ENCODE measurements at places on chromosomes 2 and 18.
A peak's percentile ranks its signal among the peaks of the same experiment; 100 is the strongest.

DNA sequence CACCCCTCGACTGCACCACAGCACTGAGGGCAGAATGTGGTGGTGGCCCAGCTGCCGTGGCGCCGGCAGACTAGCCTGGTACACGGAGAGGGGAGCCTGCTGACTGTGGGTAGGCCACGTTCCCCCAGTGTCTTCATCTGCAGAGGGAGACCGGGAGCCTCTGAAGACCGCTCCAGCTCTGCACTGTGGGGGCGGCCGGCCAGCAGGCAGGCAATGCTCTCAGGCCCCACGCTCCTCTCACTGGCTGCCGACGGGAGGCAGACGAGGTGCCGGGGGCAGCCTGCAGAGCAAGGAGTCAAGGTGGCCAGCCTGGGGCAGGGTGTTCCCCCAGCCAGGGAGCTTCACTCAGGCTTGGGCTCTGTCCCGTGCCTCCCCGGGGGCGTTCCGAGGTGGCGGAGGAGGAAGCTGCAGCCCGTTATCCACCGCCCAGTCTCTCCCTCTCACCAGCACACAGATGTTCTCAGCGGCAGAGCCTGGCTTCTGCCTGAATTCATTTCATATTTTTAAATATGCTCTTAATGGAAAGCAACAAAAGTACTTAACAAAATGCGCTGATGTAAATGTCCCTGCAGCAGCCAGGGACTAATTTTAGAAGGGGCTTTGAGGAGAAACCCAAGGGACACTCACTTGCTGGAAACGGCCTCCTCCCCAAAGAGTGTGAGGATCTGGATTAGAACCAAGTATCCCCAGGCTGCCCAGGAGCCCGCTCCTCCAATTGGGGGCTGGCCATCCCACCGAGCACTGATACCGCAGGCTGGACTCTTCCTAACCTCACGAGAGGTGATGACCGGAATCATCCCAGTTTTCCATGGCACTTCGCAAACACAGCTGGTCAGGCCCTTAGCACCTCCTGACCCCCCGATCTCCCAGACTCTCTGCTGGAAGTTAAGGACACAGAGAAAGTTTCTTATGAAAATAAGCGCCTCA lies 87.8 kb downstream of the HDAC4 start:
- H3K36me3 ChIP-seq = peaks cover 3% of the 10 kb centered on the region
- DNase-seq = no peak
- H3K27ac ChIP-seq = no peak overlapping the region
- no peak overlapping the region for H3K4me3 ChIP-seq

DNA sequence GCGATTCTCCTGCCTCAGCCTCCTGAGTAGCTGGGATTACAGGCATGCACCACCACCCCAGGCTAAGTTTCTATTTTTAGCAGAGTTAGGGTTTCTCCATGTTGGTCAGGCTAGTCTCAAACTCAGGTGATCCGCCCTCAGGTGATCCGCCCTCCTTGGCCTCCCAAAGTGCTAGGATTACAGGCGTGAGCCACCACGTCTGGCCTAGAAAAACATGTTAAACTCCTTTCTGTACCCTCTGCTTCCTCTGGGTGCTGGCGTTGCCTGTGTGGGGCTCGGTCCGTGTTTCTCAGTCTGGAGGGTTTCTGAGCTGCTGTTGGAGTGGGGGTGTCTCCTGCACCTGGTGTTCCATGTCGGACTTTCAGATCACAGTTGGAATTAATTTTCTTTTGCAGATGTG lies 17.9 kb downstream of the LDLRAD4 start:
- no peaks in the 10 kb centered on the region for H3K27me3 ChIP-seq
- H3K4me3 ChIP-seq = no peak overlapping the region
- peaks cover 38% of the 10 kb centered on the region for H3K4me1 ChIP-seq
- no peaks in the 10 kb centered on the region for H3K36me3 ChIP-seq
- H3K27ac ChIP-seq = no peak overlapping the region

DNA sequence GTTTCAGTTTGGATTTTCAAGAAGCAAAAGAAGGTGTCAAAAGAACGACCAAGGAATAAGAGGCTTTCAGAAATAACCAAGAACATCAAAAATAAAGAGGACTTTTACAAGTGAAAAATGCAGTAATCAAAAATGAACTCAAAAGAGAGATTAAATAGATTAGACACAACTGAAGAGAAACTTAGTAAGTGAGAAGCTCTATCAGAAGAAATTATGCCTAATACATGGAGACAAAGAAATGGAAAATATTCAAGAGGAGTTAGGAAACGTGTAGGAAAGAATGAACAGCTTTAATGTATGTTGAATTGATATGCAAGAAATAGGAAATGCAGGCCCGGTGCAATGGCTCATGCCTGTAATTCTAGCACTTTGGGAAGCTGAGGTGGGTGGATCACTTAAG lies 145.8 kb downstream of the ACOXL start:
- no peaks in the 10 kb centered on the region for H3K4me1 ChIP-seq
- no peak overlapping the region for H3K27ac ChIP-seq
- peaks cover 17% of the 10 kb centered on the region for H3K27me3 ChIP-seq
- no peak for DNase-seq

- no peaks in the 10 kb centered on the region for H3K36me3 ChIP-seq
- H3K4me3 ChIP-seq = no peak overlapping the region
- no peak for DNase-seq
- peaks cover 6% of the 10 kb centered on the region for H3K4me1 ChIP-seq
- H3K27me3 ChIP-seq = peaks cover 4% of the 10 kb centered on the region
These were observed 69.6 kb upstream of the RTN4 start for GRCh38 chr2:55119711-55120487.

- no peak overlapping the region for H3K4me3 ChIP-seq
- H3K36me3 ChIP-seq = no peaks in the 10 kb centered on the region
These were observed 162.3 kb upstream of the TRIB2 start for GRCh38 chr2:12554224-12555011.

DNA sequence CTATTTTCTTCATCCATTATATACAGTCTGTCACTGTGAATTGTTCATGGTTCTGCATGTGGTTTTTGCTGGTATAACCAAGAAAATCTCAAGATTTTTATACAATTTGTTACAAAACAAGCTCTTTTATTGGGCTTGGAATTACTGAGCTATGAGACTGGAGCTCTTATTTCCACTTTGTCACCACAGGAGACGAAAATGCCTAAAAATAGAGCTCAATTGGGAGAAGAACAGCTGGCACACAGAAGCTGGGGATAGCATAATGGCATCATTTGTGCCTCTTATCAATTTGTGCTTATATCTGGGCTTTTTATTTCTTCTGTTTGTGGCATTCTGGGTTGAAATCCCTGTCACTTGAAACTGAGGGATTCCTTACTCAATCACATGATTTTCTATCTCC lies 219.1 kb downstream of the CALCRL start:
- H3K27ac ChIP-seq = no peak overlapping the region
- no peaks in the 10 kb centered on the region for H3K27me3 ChIP-seq
- DNase-seq = no peak
- H3K4me3 ChIP-seq = no peak overlapping the region

DNA sequence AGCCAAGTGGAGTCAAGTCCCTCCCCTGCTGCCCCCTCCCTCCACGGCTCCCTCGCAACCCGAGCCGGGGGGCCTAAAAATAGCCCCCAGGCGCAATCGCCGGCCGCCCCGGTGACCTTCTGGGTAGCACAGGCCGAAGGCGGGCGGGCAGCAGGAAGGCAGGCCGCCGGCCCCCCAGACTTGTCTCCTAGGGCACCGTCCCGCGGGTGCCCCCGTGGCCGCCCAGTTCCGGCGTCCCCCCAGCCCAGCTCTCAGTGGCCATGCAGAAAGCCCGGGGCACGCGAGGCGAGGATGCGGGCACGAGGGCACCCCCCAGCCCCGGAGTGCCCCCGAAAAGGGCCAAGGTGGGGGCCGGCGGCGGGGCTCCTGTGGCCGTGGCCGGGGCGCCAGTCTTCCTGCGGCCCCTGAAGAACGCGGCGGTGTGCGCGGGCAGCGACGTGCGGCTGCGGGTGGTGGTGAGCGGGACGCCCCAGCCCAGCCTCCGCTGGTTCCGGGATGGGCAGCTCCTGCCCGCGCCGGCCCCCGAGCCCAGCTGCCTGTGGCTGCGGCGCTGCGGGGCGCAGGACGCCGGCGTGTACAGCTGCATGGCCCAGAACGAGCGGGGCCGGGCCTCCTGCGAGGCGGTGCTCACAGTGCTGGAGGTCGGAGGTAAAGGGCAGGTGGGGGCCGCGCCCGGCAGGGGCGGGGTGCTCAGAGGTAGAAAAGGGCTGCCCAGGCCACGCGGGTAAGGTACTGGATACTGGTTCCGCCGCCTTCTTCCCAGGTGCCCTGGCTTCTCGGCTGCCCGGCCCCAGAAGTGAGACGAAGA lies at the start of gene SPEG:
TSS of gene SPEG (plus strand) at position 126 of the 808 bp plus-strand sequence. CDS start at position 261, 135 bp downstream.
- H3K27me3 ChIP-seq = peaks cover 77% of the 10 kb centered on the region
- no peak for DNase-seq
- H3K27ac ChIP-seq = no peak within 1 kb of the TSS

DNA sequence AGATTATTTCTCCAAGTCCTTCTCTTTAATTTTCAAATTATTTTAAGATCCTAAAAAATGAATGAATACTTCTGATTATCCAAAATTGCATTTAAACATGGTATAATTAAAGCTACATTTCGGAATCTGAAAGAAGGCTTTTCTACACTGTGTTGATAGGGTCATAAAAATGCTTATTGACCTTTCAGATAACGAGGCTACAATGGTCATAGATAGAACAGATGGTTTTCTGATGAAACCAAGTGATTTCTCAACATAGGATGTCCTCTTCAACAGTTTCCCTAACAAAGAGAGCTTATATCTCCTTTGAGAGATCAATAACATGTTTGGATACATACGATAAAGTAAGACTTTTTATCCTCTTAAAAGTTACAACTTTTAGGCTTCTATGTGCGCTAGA lies 201.1 kb downstream of the PTH2R start:
- no peak for DNase-seq
- no peak overlapping the region for H3K4me3 ChIP-seq
- no peaks in the 10 kb centered on the region for H3K4me1 ChIP-seq
- no peak overlapping the region for H3K27ac ChIP-seq
- H3K27me3 ChIP-seq = no peaks in the 10 kb centered on the region

- peaks cover 36% of the 10 kb centered on the region for H3K27me3 ChIP-seq
- no peak overlapping the region for H3K27ac ChIP-seq
- peaks cover 10% of the 10 kb centered on the region for H3K4me1 ChIP-seq
- H3K4me3 ChIP-seq = no peak overlapping the region
- H3K36me3 ChIP-seq = no peaks in the 10 kb centered on the region
These were observed 40.8 kb upstream of the TMEM177 start for GRCh38 chr2:119638246-119638645.

DNA sequence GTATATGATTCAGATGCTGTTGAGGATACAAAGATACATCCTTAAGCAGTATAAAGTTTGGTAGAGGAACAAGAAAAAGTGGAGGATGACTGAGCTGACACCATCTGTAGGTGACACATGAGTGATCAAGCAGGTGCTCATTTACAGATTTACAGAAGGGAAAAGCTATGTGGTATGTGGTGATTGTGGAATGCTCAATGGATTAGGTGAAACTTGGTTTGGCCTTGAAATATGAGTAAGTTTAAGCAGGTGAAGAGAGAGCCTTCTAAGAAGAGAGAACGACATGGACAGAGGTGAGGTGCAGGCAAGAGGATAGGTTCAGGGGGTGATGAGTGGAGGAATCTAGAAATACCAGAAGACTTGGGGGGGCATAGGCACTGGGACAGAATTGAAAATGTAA lies 5.9 kb downstream of the ASXL3 start:
- DNase-seq = no peak
- no peak overlapping the region for H3K4me3 ChIP-seq
- H3K36me3 ChIP-seq = no peaks in the 10 kb centered on the region
- H3K27ac ChIP-seq = no peak overlapping the region

DNA sequence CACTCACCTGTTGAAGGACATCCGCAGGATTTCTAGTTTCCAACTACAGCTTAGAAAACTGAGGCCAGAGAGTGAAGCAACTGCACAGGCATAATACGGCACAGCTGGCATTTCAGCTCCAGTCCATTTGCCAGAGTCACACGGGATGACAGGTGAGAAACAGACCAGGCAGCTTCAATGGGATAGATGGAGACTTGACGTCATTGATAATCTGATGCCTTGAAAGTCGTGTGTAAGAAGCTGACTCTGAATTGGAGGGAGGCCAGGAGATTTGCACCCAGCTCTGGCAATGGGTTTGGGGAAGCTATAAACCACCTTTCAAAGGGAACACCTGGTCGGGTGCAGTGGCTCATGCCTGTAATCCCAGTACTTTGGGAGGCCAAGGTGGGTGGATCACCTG lies 12.4 kb upstream of the DNMT3A start:
- peaks cover 40% of the 10 kb centered on the region for H3K27me3 ChIP-seq
- H3K4me3 ChIP-seq = no peak overlapping the region
- H3K4me1 ChIP-seq = 0 out of 2 replicates have a peak, but pooled peaks cover 7% of the 10 kb centered on the region
- no peak for DNase-seq
- no peak overlapping the region for H3K27ac ChIP-seq

GRCh38 chr2:15507697-15508096 lies 53.4 kb downstream of the NBAS start:
- no peaks in the 10 kb centered on the region for H3K27me3 ChIP-seq
- DNase-seq = no peak
- no peaks in the 10 kb centered on the region for H3K4me1 ChIP-seq
- H3K4me3 ChIP-seq = no peak overlapping the region

GRCh38 chr2:132627536-132627935 lies 42.5 kb downstream of the LYPD1 start:
- H3K27ac ChIP-seq = no peak overlapping the region

GRCh38 chr2:98886066-98886554 lies 49.9 kb downstream of the CRACDL start:
- no peak for DNase-seq
- no peaks in the 10 kb centered on the region for H3K36me3 ChIP-seq
- H3K4me3 ChIP-seq = no peak overlapping the region
- H3K27ac ChIP-seq = no peak overlapping the region
- H3K4me1 ChIP-seq = no peaks in the 10 kb centered on the region
- H3K27me3 ChIP-seq = peaks cover 34% of the 10 kb centered on the region

DNA sequence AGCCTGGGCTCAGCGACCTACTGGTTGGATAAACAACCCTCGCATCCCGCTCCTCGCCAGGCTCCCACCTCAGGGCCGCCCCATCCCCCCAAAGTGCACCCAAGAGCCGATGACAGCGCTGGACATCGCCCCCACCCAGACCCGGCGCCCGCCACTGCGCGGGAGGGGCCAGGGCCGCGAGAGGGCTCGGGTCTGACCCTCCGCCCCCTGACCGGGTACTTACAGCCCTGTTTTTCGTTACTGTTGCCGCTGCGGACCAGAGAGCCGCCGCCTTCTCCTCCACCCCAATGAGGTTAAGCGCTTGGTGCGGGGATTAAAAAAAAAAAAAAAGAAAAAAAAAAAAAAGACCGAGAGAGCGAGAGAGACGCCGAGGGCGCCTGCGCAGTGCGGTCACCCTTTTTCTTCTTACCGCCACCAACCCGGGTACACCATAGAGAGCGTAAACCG lies at the start of gene CLASP1:
TSS of gene CLASP1 (minus strand) at position 314 of the 447 bp plus-strand sequence. CDS start 43,567 bp downstream, outside the sequence.
- H3K27ac ChIP-seq = peak within 1 kb of the TSS; percentile 99
- H3K4me3 ChIP-seq = peak within 1 kb of the TSS; percentile 95
- no peaks in the 10 kb centered on the region for H3K27me3 ChIP-seq
- H3K4me1 ChIP-seq = peaks cover 59% of the 10 kb centered on the region
- H3K36me3 ChIP-seq = no peaks in the 10 kb centered on the region
- DNase-seq = no peak

- H3K4me1 ChIP-seq = peaks cover 4% of the 10 kb centered on the region
- no peak for DNase-seq
- H3K4me3 ChIP-seq = no peak overlapping the region
- no peaks in the 10 kb centered on the region for H3K27me3 ChIP-seq
- no peak overlapping the region for H3K27ac ChIP-seq
These were observed 18.6 kb downstream of the BUB1 start for GRCh38 chr2:110659248-110659647.
